ENCODE measurements at places on chromosomes 7 and 10. TPM values are rescaled to one million over a fixed set of nuclear protein-coding genes. Genes with fewer than 3 reads are reported as not detected.

Gene STAG3
- total RNA-seq: 4.8 TPM

DNA sequence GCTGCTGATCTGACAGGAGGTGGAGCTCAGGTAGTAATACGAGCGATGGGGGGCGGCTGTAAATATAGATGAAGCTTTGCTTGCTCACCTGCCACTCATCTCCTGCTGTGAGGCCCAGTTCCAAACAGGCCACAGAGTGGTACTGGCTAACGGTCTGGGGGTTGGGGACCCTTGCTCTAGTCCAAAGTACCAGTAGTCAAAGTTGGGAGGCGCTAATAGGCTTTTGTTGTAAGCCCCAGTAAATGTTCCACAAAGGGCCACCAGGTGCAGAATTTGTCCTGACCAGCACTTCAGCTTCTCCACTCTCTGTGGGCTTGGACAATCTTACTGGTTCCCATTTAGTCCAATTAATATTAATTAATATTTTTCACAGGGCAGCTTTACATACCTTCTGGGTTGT, 206.6 kb downstream of the ACTR3B start:
- no peaks in the 10 kb centered on the region for H3K27me3 ChIP-seq
- no peak overlapping the region for H3K27ac ChIP-seq
- H3K36me3 ChIP-seq: no peaks in the 10 kb centered on the region
- no peak for DNase-seq
- no peak overlapping the region for H3K4me3 ChIP-seq

Gene AGAP3
- 59.0 TPM for total RNA-seq

Gene IL2RA
- total RNA-seq: 33.4 TPM

Gene ACBD5
- total RNA-seq: 21.1 TPM

Gene NEUROG3
- not detected for total RNA-seq

DNA sequence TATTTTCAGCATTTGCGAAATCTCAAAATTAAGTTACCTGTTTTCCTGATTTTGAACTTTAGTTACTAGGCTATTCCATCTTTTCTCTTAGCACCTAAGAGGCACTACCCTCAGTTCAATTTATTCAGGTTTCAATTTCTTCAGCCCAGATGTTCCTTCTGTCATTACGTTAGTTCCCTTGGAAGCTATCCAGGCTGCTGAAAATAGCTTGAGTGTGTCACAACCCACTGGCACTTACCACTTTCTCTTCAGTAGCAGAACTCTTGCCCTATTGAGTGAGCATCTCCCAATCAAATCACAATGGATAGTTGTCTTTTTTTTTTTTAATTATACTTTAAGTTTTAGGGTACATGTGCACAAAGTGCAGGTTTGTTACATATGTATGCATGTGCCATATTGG, 332.7 kb upstream of the LRGUK start:
- no peaks in the 10 kb centered on the region for H3K27me3 ChIP-seq
- H3K27ac ChIP-seq: no peak overlapping the region
- DNase-seq: no peak
- no peak overlapping the region for H3K4me3 ChIP-seq

Gene CYP3A4
- total RNA-seq: not detected

Gene TAS2R41
- total RNA-seq: 0.93 TPM

GRCh38 chr10:19654576-19654975, 161.7 kb upstream of the PLXDC2 start:
- no peak for DNase-seq
- H3K4me3 ChIP-seq: no peak overlapping the region
- H3K27me3 ChIP-seq: no peaks in the 10 kb centered on the region
- no peaks in the 10 kb centered on the region for H3K36me3 ChIP-seq
- no peak overlapping the region for H3K27ac ChIP-seq

Gene LRRN3
- 25.6 TPM for total RNA-seq

- H3K27ac ChIP-seq: no peak overlapping the region
- no peaks in the 10 kb centered on the region for H3K27me3 ChIP-seq
- peaks cover 30% of the 10 kb centered on the region for H3K4me1 ChIP-seq
- peaks cover 11% of the 10 kb centered on the region for H3K36me3 ChIP-seq
- DNase-seq: no peak
These were observed 6.9 kb downstream of the PIK3CG start for GRCh38 chr7:106871793-106872571.

- peaks cover 5% of the 10 kb centered on the region for H3K4me1 ChIP-seq
- no peak overlapping the region for H3K27ac ChIP-seq
- no peak overlapping the region for H3K4me3 ChIP-seq
- no peaks in the 10 kb centered on the region for H3K36me3 ChIP-seq
- no peak for DNase-seq
- no peaks in the 10 kb centered on the region for H3K27me3 ChIP-seq
These were observed 88.6 kb downstream of the MPP7 start for GRCh38 chr10:28214219-28214618.
